NCI-H1092 treated with DMSO at 0.1 percent for 48 hours (cell line): ENCODE measurements at places on chromosomes 16 and 17.

- no peak for DNase-seq
Observed at GRCh38 chr17:80758481-80759376, 214.1 kb downstream of the RPTOR start.

GRCh38 chr17:59525668-59526067, 39.7 kb upstream of the DHX40 start:
- DNase-seq: no peak

DNA sequence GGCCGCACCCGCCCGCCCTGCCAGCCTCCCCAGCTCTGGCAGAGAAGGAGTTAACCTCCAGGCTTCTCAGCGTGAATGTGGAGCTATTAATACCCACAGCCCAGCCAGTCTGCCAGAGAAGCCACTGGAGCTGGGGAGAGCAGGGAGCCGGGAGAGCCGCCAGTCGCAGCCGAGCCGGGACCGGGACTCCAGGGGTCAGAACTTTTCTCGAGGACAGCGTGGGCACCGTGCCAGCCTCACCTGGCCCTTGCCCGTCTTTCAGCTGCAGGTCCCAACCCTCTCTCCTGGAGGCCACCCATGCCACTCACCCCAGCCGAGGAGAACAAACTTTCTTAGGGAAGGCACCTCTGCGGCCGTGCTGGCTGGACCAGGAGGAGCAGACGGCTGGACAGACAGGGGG, 33.8 kb upstream of the SBK1 start:
- DNase-seq: no peak

- DNase-seq: no peak
Observed at GRCh38 chr16:12530302-12530701, 273.4 kb downstream of the CPPED1 start.

DNA sequence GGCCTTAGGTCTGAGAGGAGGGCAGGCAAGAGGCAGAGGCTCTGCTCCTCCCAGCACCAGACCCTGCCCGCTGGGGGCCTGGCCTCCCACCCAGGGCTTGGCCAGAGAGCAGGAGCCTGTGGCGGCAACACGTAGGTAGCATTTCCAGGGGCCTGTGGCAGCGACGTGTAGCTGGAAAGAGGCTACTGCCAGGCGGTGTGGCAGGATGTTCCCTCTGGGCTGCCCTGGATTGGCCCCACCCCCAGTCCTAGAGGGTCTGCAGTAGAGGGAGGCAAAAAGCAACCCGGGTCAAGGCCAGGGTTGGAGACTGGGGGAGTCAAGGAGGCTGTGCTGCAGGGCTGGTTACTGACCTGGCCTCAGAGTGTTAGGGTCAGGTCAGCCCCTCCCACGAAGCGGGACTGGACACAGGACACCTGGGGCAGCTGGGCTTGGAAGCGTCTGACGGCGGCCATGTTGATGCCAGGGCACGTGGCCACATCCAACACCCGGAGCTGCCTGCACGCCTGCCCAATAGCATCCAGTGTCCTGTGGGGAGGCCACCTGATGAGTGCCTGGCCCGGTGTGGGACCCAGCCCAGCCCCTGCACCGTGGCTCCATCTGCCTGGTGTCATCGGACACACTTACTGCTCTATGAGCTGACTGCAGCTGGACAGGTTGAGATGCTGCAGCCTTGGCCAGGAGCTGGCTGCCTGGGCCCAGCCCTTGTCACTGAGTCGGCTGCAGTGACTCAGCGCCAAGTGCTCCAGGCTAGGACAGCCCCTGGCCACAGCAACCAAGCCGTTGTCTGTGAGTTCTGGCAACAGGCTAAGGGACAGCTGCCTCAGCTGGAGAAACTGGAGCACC, 8.5 kb downstream of the ELMO3 start:
- DNase-seq: no peak

- no peak for DNase-seq
Observed at GRCh38 chr17:41848788-41849187, 11.2 kb downstream of the KLHL10 start.
